ENCODE measurements at places on chromosomes 5 and 9.

DNA sequence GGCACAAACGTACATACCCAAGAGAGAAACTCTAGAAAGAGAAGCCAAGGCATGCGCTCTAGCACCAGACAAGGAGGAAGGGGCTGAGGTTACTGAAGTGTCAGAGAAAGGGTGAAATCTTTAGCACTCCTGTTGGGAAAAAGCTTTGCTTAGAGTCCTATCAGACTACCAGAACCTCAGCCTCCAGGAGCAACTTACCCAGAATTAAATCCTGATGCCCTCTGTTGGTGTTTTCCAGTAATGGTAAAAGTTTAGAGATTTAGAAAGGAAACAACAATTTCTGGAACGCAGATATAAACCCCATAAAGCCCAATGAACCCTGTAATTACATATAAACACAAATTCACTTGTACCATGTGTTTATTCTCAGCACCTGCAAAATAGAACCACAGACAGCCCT is 33.2 kb upstream of the ASTN2 start:
- peaks cover 15% of the 10 kb centered on the region for H3K27me3 ChIP-seq
- no peaks in the 10 kb centered on the region for H3K36me3 ChIP-seq
- H3K4me1 ChIP-seq: peaks cover 10% of the 10 kb centered on the region
- DNase-seq: no peak
- H3K27ac ChIP-seq: no peak overlapping the region

DNA sequence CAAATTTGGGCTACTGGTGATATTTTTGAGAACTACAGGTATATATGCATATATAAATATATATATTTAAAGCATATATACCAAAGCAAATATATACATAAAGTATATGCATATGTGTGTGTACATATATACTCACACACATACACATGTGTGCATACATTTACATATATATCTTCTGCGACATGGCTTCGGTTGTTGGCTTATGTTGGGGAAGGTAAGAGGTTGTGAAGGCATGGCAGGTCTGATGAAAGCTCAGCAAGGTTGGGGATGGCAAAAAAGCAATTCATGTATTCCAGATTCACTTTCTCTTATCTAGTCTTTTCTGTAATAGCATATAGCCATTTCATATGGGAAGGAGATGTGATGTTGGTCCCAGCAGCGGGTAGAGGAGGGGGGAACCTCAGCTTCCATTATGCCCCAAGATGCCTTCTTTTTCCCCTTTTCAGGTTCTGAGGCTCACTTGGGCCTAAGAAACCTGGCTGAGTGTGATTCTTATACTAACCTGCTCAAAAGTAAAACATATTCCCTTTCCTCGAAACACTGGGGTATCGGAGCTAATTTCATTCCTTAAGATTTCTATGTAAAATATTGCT is 201.7 kb downstream of the MEF2C start:
- DNase-seq: no peak
- H3K27ac ChIP-seq: no peak overlapping the region
- H3K4me3 ChIP-seq: no peak overlapping the region

GRCh38 chr5:135481909-135482311 is 29.8 kb upstream of the TIFAB start:
- peaks cover 17% of the 10 kb centered on the region for H3K4me1 ChIP-seq
- no peaks in the 10 kb centered on the region for H3K36me3 ChIP-seq
- no peak overlapping the region for H3K27ac ChIP-seq
- no peak for DNase-seq

- H3K4me3 ChIP-seq: no peak overlapping the region
- DNase-seq: no peak
- H3K27ac ChIP-seq: no peak overlapping the region
- H3K36me3 ChIP-seq: peaks cover 9% of the 10 kb centered on the region
- no peaks in the 10 kb centered on the region for H3K27me3 ChIP-seq
These were observed 139.3 kb downstream of the MVB12B start for GRCh38 chr9:126465977-126466376.

DNA sequence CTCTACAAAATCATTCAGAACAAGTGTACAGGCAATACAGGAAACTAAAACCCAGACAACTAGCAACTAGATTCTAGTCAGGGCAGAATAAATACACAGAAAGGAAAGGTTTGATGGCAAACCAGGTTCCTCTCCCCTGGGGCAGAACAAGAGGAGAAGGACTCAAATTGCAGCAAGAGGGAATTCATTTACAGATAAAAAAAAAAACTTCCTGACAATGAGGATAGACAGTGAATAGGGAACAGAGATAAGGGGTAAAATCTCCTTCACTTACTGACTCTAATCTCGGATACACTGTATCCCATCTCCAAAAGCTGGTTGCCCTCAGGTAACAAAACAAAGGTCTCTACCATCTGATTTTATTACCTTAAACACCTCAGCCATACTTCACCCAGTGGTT is 244.0 kb downstream of the SEC61B start:
- no peaks in the 10 kb centered on the region for H3K36me3 ChIP-seq
- H3K27ac ChIP-seq: no peak overlapping the region
- DNase-seq: no peak
- H3K4me1 ChIP-seq: peaks cover 10% of the 10 kb centered on the region
- H3K27me3 ChIP-seq: no peaks in the 10 kb centered on the region

- H3K27ac ChIP-seq: no peak overlapping the region
- no peaks in the 10 kb centered on the region for H3K27me3 ChIP-seq
- no peak overlapping the region for H3K4me3 ChIP-seq
- peaks cover 12% of the 10 kb centered on the region for H3K4me1 ChIP-seq
- H3K36me3 ChIP-seq: no peaks in the 10 kb centered on the region
These were observed 71.2 kb upstream of the PARP8 start for GRCh38 chr5:50595199-50595598.

DNA sequence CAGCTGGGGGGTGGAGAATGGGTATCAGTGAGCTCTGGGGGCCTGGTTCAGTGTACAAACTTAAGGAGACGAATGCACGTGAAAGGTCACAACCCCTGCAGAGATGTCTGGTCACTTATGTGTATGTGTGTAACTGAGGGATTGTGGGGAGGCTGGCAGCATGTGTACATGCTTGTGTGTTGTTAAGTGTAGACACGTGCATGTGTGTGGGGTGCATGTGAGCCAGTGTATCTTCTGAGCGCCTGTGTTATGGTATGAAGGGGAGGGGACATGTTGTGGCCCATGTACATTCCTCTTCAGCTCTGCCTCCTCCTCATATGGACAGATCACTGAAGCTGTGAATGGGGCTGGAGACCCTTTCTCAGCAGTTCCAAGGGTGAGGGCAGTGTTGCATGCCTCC is 2.0 kb downstream of the TMEM8B start:
- H3K4me3 ChIP-seq: peak overlapping the region; percentile 46
- H3K27me3 ChIP-seq: no peaks in the 10 kb centered on the region
- H3K4me1 ChIP-seq: peaks cover 59% of the 10 kb centered on the region
- no peak overlapping the region for H3K27ac ChIP-seq
- no peak for DNase-seq

DNA sequence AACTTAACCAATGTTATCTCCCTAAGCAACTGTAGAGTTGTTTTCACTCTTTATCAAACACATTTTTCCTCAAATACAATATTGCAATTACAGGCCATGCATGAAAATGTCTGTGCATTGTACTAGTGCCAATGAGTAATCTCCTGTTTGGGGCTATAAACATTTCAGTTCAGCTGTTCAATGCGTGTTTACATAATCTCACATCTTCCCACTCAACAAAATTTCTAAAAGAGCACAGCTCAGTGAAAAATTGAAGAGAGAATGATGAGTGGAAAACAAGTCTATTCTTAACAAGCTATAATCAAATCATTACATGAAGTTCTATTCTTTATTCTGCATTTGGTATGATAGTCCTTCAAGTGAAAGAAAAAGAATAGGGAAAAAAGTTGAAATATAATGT is 780.5 kb upstream of the CDH9 start:
- H3K4me3 ChIP-seq: no peak overlapping the region
- no peak for DNase-seq
- H3K4me1 ChIP-seq: peaks cover 7% of the 10 kb centered on the region
- H3K27me3 ChIP-seq: no peaks in the 10 kb centered on the region
- H3K27ac ChIP-seq: no peak overlapping the region

- no peaks in the 10 kb centered on the region for H3K27me3 ChIP-seq
- peaks cover 7% of the 10 kb centered on the region for H3K4me1 ChIP-seq
- no peak for DNase-seq
- no peak overlapping the region for H3K4me3 ChIP-seq
- no peak overlapping the region for H3K27ac ChIP-seq
These were observed 111.8 kb upstream of the SLC44A1 start for GRCh38 chr9:105132606-105133005.

DNA sequence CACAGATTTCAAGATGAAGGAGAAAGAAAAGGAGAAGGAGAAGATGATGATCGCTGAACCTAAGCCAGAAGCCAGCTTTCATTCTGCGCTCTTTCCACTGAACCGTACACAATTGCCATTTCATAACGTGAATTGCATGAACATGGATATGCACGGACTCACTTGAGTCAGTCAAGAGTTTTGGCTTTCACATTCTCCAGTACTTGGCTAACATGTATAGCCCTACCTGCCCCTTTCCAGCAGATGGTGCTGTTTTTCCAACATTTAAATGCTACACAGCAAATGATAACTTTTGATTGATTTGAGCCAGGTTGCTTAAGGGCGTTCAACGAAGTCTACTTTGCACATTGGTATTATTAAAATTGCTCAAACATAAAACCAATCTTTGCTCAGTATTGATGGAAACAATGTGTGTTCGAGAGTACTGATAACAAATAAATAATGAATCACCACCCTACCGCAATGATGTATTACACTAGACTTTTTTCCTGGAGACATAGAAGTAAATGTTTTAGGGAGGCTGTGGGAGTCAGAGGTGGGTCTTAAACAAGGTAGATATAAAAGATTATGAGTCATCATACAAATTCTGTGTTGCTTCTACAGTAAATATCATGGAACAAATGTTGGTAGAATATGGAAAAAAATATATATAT is 196.4 kb downstream of the TRPM3 start:
- no peaks in the 10 kb centered on the region for H3K4me1 ChIP-seq
- no peaks in the 10 kb centered on the region for H3K36me3 ChIP-seq
- no peak for DNase-seq
- H3K4me3 ChIP-seq: no peak overlapping the region
- H3K27me3 ChIP-seq: no peaks in the 10 kb centered on the region

- DNase-seq: no peak
- peaks cover 41% of the 10 kb centered on the region for H3K4me1 ChIP-seq
- H3K36me3 ChIP-seq: no peaks in the 10 kb centered on the region
- H3K27me3 ChIP-seq: peaks cover 14% of the 10 kb centered on the region
These were observed 145.7 kb downstream of the EBF1 start for GRCh38 chr5:158953929-158954534.

GRCh38 chr5:124906339-124907097 is 160.1 kb upstream of the ZNF608 start:
- H3K36me3 ChIP-seq: no peaks in the 10 kb centered on the region
- H3K4me1 ChIP-seq: peaks cover 72% of the 10 kb centered on the region
- DNase-seq: no peak
- H3K27ac ChIP-seq: peak overlapping the region; percentile 66
- no peaks in the 10 kb centered on the region for H3K27me3 ChIP-seq

DNA sequence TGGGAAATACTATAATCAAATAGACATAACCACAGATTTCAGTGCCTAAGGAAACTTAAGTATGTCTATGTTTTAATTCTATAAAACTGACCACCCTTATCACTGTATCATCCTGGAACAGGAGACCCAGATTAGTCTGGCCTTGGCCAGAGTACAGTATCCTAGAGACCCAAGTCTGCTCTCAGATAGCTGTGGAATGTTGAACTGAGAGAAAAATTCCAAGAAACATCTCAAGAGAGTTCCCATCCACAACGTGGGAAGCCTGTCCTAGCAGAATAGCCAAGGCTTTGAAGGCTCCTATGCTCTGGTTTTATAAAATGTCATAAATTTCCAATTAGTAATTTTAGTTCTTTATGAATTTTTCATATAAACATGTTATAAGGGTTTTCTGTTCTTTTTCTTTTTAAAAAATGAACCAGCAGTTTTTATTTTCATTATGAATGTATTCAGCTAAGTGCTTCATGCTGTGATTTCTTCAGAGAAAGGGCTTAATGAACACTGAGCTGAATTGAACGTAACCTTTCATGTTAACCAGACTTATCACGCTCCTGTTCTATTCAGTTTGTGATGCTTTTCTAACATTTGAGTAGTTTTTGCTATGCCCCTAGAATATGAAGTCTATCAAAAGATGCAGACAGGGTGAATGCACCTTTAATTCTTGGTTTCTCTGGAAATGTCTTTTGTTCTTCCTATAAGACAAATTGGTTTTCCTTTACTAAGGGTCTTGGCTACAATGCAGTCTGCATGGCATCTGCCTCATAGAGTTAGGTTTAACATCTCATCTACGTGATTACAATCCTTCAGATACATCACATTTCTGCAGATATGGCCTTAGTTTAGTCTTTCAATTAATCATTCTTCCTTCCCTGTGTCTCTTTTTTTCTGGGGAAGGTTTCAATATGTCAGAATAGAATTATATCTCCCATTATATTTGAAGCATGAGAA is 230.8 kb downstream of the CYLC2 start:
- DNase-seq: no peak
- no peak overlapping the region for H3K27ac ChIP-seq
- H3K4me3 ChIP-seq: no peak overlapping the region
- H3K4me1 ChIP-seq: no peaks in the 10 kb centered on the region
- H3K27me3 ChIP-seq: no peaks in the 10 kb centered on the region

GRCh38 chr9:71589612-71590011 is 178.7 kb downstream of the CEMIP2 start:
- H3K27ac ChIP-seq: no peak overlapping the region
- no peaks in the 10 kb centered on the region for H3K36me3 ChIP-seq
- no peaks in the 10 kb centered on the region for H3K27me3 ChIP-seq
- no peak overlapping the region for H3K4me3 ChIP-seq
- H3K4me1 ChIP-seq: no peaks in the 10 kb centered on the region

DNA sequence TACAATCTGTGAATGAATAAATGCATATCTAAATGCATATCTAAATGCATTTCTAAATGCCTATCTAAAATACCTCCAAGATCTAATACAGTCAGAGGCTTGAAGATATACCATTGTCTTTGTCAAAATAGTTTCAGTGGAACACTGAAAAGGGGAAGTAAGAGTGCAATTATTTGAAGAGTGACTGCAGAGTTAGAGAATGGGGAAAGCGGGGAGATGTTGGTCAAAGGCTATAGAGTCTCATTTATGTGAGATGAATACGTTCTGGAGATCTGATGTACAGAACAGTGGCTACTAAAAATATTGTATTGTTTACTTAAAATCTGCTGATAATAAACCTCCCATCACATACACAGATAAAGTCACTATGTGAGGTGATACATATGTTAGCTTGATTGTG is 1126.2 kb upstream of the CDH9 start:
- no peak for DNase-seq
- H3K36me3 ChIP-seq: no peaks in the 10 kb centered on the region
- no peaks in the 10 kb centered on the region for H3K27me3 ChIP-seq
- peaks cover 11% of the 10 kb centered on the region for H3K4me1 ChIP-seq

GRCh38 chr9:114928671-114929070 is 1.7 kb downstream of the TNFSF8 start:
- no peaks in the 10 kb centered on the region for H3K4me1 ChIP-seq
- DNase-seq: no peak
- no peak overlapping the region for H3K4me3 ChIP-seq
- H3K27ac ChIP-seq: no peak overlapping the region
- H3K27me3 ChIP-seq: peaks cover 41% of the 10 kb centered on the region

GRCh38 chr5:81151546-81151945 is 81.6 kb upstream of the CKMT2 start:
- no peaks in the 10 kb centered on the region for H3K27me3 ChIP-seq
- H3K4me1 ChIP-seq: peaks cover 7% of the 10 kb centered on the region
- H3K36me3 ChIP-seq: no peaks in the 10 kb centered on the region
- DNase-seq: no peak
- no peak overlapping the region for H3K4me3 ChIP-seq
